ENCODE measurements at places on chromosomes 7 and 10.

- DNase-seq = no peak
Measured at GRCh38 chr10:91630625-91631024, 2.2 kb downstream of the PPP1R3C start.

- no peak for DNase-seq
Measured at GRCh38 chr7:129098409-129099084, 43.6 kb upstream of the TNPO3 start.

DNA sequence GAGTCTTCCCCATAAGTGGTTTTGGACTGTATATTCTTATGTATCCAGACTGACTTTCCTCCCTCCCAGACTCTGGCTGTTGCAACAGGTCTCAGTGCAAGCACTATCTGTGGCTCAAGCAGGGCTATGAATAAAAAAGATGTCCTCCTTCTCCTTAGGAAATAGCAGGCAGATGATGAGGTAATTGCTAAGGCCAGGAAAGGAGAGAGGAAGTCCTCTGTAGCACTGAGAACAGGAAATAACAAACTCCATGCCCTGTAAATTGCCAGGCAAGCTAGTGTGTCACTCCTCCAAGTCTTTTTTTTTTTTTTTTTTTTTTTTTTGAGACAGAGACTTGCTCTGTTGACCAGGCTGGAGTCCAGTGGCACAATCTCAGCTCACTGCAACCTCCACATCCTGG is 900.1 kb downstream of the TYW1 start:
- DNase-seq = no peak

DNA sequence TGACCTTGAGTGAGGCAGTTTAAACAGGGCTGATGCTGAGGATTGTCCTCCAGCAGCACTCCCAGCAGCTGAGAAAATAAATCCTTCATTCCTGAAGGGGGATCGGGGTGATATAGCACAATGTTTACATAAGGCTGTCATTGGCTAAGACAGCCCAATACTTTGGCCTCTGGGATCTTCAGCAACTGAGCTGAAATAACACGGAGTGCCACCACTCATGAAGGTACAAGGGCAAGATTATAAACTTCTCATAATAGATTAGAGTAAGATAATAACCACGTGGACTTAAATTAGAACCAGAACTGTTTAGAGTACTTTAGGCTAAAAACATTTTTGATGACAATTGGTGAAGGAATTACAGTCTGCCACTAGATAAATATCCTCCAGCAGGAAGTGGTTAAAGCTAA is 70.0 kb upstream of the PAPSS2 start:
- DNase-seq = no peak

- DNase-seq = no peak
Measured at GRCh38 chr7:64990216-64990615, 620 bp downstream of the ZNF117 start.

DNA sequence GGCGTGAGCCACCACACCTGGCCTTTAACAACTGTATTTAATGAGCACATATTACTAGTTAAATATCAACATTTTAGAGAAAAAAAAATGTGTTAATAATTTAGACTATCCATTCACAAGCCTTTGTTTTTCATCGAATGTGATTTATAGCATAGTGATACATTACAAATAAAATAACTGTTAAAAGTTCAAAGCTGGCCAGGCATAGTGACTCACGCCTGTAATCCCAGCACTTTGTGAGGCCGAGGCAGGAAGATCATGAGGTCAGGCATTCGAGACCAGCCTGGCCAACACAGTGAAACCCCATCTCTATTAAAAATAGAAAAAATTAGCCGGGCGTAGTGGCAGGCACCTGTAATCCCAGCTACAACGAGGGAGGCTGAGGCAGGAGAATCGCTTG is 72.7 kb downstream of the HACD1 start:
- DNase-seq = no peak

DNA sequence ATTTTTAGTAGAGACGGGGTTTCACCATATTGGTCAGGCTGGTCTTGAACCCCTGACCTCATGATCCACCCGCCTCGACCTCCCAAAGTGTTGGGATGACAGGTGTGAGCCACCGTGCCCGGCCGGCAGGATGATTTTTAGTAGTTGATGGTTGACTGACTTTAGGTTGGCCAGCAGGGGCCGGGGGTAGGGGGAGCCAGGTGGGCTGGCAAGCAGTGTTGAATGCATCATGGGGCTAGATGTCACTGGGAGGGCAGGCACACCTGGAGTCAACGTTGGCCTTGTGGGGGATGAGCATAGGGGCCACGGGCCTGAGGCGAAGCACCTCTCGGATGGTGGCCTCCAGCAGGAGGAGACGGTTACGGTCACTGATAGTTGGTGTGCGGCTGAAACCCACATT is 5.0 kb downstream of the CYP17A1 start:
- DNase-seq = no peak

DNA sequence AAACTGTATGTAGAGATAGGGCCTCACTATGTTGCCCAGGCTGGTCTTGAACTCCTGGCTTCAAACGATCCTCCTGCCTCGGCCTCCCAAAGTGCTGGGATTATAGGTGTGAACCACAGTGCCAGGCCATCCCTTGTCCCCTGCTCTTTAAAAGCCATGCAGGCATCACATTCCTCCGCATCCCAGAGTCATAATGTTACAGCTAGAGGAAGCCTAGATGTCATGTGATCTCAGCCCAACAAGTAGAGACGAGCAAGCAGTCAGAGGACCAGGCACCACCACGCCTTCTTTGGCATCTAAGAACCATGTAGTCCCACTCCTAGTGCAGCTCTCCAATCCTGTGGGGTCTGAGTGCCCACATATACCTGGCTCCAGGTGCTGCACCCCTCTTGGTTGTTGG is 13.1 kb downstream of the PODXL start:
- no peak for DNase-seq

DNA sequence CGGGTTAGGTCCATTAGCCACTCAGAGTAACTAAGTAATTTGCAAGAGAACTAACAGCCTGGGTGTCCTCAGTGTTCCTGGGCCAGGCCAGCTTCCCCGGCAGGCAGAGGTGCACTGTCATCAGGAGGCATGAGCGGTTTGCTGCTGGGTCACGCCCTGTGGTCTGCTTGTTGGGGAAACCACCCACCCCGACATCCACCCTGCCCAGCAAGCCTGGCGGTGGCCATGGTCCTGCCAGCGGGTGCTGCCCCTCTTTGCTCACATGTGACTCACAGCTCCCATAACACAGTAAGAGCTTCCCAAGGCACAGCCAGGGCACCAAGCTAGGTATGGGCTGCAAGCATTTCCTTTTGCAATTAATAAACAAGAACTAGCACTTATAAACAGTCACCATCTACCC is 75.9 kb downstream of the RGS10 start:
- peak; percentile 30 for DNase-seq

Data from inflammatory macrophage treated with lipopolysaccharide for 4 hours (primary cell).